ENCODE measurements at places on chromosomes 5 and 9. TPM values are rescaled to one million over a fixed set of nuclear protein-coding genes. Genes with fewer than 3 reads are reported as not detected.
A peak's percentile ranks its signal among the peaks of the same experiment; 100 is the strongest.

DNA sequence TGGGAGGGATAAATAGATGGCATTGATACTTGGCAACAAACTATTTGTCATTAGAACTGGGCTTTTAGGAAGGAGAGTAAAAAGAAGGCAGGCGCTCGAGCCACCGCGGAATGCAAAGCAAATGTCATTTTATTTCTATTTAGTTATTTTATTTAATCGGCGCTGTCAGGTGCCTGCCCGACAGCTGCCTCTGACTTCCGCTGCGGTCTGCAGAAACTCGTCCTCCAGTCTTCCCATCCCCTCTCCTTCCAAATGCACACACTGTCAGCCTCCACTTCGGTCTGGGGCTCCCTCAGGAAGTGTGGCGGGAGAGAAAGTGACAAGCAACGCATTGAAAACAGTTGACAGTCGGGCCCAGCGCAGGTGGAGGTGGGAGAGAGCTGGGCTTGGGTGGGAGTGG lies 29.3 kb downstream of the ASS1 start:
- H3K4me1 ChIP-seq, result peaks cover 2% of the 10 kb centered on the region
- peaks cover 18% of the 10 kb centered on the region for H3K27me3 ChIP-seq
- H3K27ac ChIP-seq, result no peak overlapping the region
- no peaks in the 10 kb centered on the region for H3K36me3 ChIP-seq
- no peak overlapping the region for H3K4me3 ChIP-seq

DNA sequence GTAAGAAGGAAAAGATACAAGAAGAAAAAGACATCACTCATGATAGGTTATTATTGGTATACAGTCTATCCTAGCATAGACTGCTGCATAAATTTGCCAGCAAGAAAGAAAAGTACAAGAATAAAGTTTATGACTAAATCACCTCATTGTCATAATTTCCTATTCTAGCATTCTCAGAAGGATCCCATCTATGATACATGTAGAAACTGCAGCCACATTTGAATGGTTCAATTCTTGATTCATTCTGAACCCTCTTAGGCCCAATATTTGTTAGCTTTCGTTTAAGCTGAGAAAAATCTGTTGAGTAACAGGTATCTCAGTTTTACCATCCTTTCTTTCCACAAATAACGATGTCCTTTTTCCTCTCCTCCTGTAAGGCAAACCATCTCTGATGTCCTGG lies 21.2 kb downstream of the INVS start:
- no peaks in the 10 kb centered on the region for H3K27me3 ChIP-seq
- DNase-seq, result no peak
- H3K4me1 ChIP-seq, result peaks cover 12% of the 10 kb centered on the region
- peaks cover 10% of the 10 kb centered on the region for H3K36me3 ChIP-seq

- no peak within 1 kb of the TSS for H3K27ac ChIP-seq
- no peak within 1 kb of the TSS for H3K4me3 ChIP-seq
- H3K4me1 ChIP-seq, result no peaks in the 10 kb centered on the region
- H3K27me3 ChIP-seq, result peaks cover 34% of the 10 kb centered on the region
- DNase-seq, result no peak
Observed at GRCh38 chr5:128538000-128538249, at the start of gene FBN2. Gene FBN2 (minus strand): TSS chr5:128538245. CDS start chr5:128537603, 642 bp downstream.

GRCh38 chr9:78311886-78312524 lies 15.1 kb downstream of the PSAT1 start:
- no peak overlapping the region for H3K27ac ChIP-seq
- H3K36me3 ChIP-seq, result peaks cover 72% of the 10 kb centered on the region
- H3K4me3 ChIP-seq, result no peak overlapping the region
- DNase-seq, result no peak
- H3K27me3 ChIP-seq, result no peaks in the 10 kb centered on the region
- H3K4me1 ChIP-seq, result no peaks in the 10 kb centered on the region

DNA sequence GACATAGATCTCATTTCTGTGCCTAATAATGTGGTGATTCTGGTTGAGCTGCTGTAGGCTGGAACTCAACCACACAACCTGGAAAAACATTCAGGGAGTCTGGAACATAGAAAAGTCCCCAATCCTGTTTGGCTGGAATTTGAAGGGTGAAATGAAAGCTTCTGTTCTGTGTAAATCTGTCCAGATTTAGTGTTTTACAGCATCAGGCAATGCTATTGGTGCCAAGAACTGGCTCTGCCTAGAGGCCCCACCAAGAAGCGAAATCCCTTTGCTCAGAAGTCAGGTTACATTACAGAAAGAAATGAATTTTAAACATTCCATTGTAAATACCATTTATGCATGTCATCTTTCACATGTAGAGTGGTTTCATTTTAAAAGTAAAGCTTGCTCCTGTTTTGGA lies 56.3 kb downstream of the TMEM174 start:
- H3K4me3 ChIP-seq, result no peak overlapping the region
- peaks cover 65% of the 10 kb centered on the region for H3K27me3 ChIP-seq
- H3K27ac ChIP-seq, result no peak overlapping the region
- H3K36me3 ChIP-seq, result no peaks in the 10 kb centered on the region
- peaks cover 23% of the 10 kb centered on the region for H3K4me1 ChIP-seq
- no peak for DNase-seq

DNA sequence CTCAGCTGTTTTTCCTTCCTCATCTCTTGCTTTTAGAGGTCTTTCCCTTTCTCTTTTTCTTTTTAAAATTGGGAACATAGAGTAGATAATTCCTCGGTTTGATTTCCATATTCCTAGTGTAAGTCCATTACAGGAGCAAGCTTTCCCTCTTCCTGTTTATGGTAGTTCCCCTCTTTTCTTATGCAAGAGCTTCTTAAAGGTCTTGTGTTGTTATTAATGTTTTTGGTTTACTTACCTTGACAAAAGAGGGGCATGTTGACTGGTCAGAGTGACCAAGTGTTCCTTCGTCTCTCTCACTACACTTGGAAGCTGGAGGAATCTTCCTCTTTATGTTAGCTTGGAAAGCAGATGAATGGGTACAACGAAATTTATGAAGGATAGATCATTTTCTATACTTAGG lies 8.3 kb downstream of the ATG10 start:
- no peaks in the 10 kb centered on the region for H3K4me1 ChIP-seq
- no peak overlapping the region for H3K27ac ChIP-seq
- H3K27me3 ChIP-seq, result no peaks in the 10 kb centered on the region
- DNase-seq, result no peak

GRCh38 chr5:151079838-151080612 lies 809 bp downstream of the TNIP1 start:
- peak overlapping the region; percentile 85 for H3K4me3 ChIP-seq
- DNase-seq, result peak; percentile 77
- peaks cover 70% of the 10 kb centered on the region for H3K4me1 ChIP-seq
- peaks cover 78% of the 10 kb centered on the region for H3K36me3 ChIP-seq
- H3K27me3 ChIP-seq, result no peaks in the 10 kb centered on the region

GRCh38 chr9:114087721-114088120 lies 9.6 kb upstream of the AMBP start:
- H3K36me3 ChIP-seq, result no peaks in the 10 kb centered on the region
- no peaks in the 10 kb centered on the region for H3K4me1 ChIP-seq
- peaks cover 1% of the 10 kb centered on the region for H3K27me3 ChIP-seq
- no peak overlapping the region for H3K4me3 ChIP-seq
- DNase-seq, result no peak
- H3K27ac ChIP-seq, result no peak overlapping the region

DNA sequence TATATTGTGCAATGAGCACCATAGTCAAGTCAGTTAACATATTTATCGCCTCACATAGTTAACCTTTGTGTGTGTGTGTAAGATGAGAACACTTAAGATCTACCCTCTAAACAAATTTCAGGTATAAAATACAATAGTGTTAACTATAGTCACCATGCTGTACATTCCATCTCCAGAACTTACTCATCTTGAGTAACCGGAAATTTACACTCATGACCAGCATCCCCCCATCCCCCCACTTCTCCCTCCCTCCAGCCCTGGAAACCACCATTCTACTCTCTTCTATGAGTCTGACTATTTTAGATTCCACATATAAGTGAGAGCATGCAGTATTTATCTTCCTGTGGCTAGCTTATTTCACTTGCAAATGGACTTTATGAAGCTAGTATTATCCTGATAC lies 40.3 kb downstream of the ZNF354A start:
- H3K4me1 ChIP-seq, result no peaks in the 10 kb centered on the region
- no peak for DNase-seq
- H3K36me3 ChIP-seq, result no peaks in the 10 kb centered on the region
- H3K4me3 ChIP-seq, result no peak overlapping the region

- H3K27me3 ChIP-seq, result no peaks in the 10 kb centered on the region
- no peaks in the 10 kb centered on the region for H3K36me3 ChIP-seq
- no peak for DNase-seq
Observed at GRCh38 chr5:130045334-130045733, 141.1 kb downstream of the CHSY3 start.

DNA sequence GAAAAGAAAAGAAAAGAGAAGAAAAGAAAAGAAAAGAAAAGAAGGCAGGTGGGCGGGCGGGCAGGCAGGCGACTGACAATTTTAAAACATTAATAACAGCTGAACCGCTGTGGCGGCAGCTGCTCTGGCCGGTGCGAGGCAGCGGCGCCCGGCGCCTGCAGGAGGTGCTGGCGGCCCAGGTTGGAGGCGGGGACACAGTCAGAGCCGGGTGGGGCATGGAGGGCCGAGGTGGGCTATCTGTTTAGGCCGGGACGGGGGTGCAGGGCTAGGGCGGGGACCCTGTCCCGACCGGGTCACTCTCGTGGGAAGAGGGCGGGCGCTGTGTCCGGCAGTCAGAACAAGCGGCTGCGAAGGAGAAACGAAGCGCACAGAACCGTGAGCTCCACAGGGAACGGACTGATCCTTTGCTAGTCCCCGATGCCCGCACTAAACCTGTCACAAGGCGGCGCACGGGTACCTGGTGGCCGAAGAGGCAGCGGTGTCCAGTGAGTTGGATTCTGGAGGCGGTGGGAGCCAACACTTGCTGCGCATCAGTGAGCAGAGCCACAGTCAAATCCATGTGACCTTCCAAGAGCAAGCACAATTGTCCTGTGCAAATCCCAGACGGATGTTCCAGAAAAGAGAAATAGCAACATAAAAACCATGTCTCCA lies 13.6 kb upstream of the ALDOB start:
- H3K4me1 ChIP-seq, result peaks cover 13% of the 10 kb centered on the region
- peak; percentile 65 for DNase-seq
- no peaks in the 10 kb centered on the region for H3K36me3 ChIP-seq
- H3K4me3 ChIP-seq, result peak overlapping the region; percentile 57
- H3K27me3 ChIP-seq, result peaks cover 41% of the 10 kb centered on the region
- no peak overlapping the region for H3K27ac ChIP-seq

GRCh38 chr9:79481846-79482477 lies 89.8 kb upstream of the TLE4 start:
- H3K27me3 ChIP-seq, result peaks cover 2% of the 10 kb centered on the region
- no peak overlapping the region for H3K27ac ChIP-seq
- H3K4me1 ChIP-seq, result peaks cover 3% of the 10 kb centered on the region
- H3K36me3 ChIP-seq, result no peaks in the 10 kb centered on the region
- DNase-seq, result no peak

- H3K27me3 ChIP-seq, result peaks cover 14% of the 10 kb centered on the region
- no peak overlapping the region for H3K4me3 ChIP-seq
- DNase-seq, result no peak
- no peaks in the 10 kb centered on the region for H3K36me3 ChIP-seq
- H3K27ac ChIP-seq, result no peak overlapping the region
Observed at GRCh38 chr5:83498585-83498984, 27.0 kb downstream of the VCAN start.

DNA sequence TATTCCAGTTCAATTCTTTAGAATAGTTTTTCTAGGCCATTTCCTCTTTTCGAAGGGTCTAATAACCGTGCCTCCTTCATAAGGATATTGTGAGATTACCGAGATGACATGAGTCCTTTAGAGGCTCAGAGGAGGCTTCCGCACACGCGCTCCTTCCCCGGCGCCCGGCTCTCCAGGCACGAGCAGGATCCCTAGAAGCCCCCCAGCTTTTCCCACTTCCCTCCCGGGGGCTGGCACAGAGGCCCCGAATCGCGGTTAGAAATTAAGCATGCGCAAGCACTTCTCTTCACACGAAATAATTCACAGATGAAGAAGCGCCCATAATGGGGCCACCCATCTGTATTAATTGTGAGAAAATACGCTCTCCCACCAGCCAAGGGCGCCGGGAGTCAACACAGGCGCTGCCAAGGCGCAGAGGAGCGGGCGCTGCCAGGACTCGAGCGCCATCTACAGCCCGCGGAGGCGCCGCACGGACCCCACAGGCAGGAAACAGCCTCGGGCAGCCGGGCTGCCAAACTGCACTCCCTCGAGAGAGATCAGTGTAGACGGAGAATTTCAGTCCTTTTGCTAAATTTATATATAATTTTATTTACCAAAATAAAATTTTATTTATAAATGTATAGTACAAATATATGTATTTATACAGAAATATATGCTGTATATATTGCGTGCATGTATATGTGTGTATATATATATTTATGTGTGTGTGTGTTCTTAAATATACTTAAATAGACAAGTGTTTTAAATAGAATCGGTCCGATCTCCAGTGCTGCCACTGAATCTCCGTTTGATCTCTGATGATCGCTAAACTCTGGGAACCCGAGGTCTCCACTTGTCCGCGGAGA lies 258.1 kb upstream of the NFIL3 start:
- peak; percentile 82 for DNase-seq
- no peak overlapping the region for H3K4me3 ChIP-seq
- H3K27ac ChIP-seq, result no peak overlapping the region
- peaks cover 5% of the 10 kb centered on the region for H3K4me1 ChIP-seq
- no peaks in the 10 kb centered on the region for H3K36me3 ChIP-seq
- H3K27me3 ChIP-seq, result peaks cover 30% of the 10 kb centered on the region

DNA sequence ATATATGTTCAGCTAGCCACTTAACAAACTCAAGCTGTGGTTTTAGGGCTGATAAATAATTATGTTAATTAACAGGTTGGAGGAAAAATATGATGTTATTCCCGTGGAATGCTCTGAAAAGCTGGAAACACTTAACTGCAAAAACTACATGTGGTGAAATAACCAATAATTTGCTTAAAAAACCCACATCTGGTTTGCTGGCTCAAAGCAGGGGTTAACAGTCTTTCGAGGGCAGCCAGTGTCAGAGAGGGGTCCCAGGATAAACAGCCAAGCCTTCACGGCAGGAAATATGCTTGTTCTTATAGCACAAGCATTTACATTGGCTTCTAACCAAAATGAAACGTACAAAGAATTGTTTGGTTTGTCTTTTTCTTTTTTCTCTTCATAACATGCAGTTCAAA lies 254.0 kb upstream of the GAS1 start:
- no peak overlapping the region for H3K4me3 ChIP-seq
- no peak for DNase-seq
- H3K36me3 ChIP-seq, result no peaks in the 10 kb centered on the region
- H3K4me1 ChIP-seq, result no peaks in the 10 kb centered on the region
- H3K27me3 ChIP-seq, result peaks cover 14% of the 10 kb centered on the region

DNA sequence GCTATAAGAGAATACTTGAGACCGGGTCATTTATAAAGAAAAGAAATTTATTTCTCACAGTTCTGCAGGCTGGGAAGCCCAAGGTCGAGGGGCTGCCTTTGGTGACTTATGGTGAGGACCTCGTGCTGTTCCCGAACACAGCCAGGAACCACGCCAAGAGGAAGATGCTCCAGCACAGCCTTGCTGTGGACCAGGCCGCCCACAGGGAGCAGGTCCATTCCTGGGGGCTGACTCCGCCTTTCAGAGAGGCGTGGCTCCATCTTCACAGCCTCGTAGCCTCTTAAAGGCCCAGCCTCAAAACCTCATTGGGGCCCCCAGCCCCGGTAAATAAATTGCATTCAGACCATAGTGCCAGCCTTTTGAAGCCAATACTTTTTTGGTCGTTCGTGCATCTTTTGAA lies 93.5 kb upstream of the CACNA1B start:
- H3K4me3 ChIP-seq, result no peak overlapping the region
- peaks cover 5% of the 10 kb centered on the region for H3K4me1 ChIP-seq
- no peaks in the 10 kb centered on the region for H3K27me3 ChIP-seq
- H3K36me3 ChIP-seq, result peaks cover 21% of the 10 kb centered on the region

- no peaks in the 10 kb centered on the region for H3K27me3 ChIP-seq
- no peak overlapping the region for H3K4me3 ChIP-seq
- no peak for DNase-seq
Observed at GRCh38 chr5:96941140-96941539, 5.3 kb downstream of the LNPEP start.

The TMEFF1 gene
- total RNA-seq, result 0.24 TPM

The PCSK1 gene
- not detected for total RNA-seq

The GDA gene
- not detected for total RNA-seq

The PCDHA9 gene
- not detected for total RNA-seq

The LRRC26 gene
- not detected for total RNA-seq

The OBP2B gene
- not detected for total RNA-seq

The CCL28 gene
- total RNA-seq, result 7.6 TPM
